Mesenteric fat pad (tissue), 1 donor: ENCODE measurements at places on chromosomes 3 and 15.

GRCh38 chr15:50315814-50316630, 39.0 kb downstream of the GABPB1 start:
- no peak for DNase-seq

DNA sequence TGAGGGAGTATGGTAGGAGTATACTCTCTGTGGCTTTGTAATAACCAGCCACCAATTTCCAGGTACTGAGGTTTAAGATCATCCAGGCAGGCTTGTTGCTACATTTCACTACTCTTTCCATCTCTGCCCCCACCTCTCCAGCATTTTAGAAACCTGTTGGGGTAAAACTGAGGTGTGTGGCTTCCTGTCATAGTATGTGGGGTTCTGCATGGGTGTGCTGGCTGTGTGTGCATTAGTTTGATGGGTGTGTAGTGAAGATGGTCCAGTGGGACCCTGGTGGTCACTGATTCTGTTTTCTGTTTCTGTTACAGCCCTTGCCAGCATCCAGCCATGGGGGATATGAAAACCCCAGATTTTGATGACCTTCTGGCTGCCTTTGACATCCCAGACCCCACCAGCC, 34.0 kb downstream of the ZNF592 start:
- no peak for DNase-seq

- DNase-seq = no peak
Observed at GRCh38 chr3:197562398-197563251, 6.9 kb upstream of the BDH1 start.

DNA sequence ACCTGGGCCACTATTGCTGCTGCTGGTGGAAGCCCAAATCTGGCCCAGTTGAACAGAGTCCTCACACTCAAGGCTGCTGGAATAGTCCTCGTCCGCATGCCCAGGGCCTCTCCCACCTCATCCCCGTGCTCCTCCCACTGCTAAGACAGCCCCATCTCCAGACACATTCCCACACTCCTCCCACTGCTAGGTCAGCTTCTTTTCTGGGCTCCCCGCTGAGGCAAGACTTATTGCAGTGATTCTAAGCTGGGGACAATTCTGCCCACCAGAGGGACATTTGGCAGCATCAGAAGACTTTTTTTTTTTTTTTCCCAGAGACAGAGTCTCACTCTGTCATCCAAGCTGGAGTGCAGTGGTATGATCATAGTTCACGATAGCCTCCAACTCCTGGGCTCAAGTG, 35.1 kb downstream of the POC1A start:
- no peak for DNase-seq

DNA sequence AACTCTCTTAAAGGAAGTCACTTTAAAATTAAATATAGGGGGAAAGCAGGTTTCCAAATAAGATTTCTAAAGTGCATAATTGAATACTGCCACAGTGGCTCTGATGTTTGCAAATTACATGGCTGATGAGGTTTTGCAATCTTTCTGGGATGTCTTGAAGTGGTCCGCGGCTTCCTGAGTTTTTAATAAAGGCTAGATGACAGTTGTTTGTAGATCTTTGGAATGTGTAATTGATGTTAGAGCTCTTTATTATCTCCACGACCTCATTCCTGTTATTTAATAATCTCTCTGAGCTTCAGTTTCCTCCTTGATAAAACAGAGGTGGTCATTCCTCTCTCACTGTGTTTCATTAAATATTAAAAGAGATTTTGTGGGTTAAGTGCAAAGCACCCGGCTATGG, 27.0 kb upstream of the CEMIP start:
- DNase-seq = no peak

DNA sequence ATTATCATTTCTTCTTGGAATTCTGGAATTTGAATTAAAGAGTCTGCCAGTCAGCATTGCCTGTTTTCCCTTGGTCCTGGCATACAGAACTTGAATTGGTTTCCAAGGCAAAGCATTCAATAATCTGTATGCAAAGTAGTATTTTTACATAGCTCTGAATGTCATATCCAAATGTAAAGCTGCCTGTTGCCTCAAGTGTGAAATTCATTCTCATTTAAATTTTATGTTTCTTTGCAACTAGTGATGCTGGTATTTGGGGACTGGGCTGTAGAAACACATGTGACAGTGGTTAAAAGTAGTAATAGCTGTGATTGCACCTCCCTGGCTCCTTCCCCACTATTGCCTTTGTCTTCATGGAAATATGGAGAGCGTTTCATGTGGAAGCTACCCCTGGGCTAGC, 743.9 kb upstream of the GOLIM4 start:
- no peak for DNase-seq

DNA sequence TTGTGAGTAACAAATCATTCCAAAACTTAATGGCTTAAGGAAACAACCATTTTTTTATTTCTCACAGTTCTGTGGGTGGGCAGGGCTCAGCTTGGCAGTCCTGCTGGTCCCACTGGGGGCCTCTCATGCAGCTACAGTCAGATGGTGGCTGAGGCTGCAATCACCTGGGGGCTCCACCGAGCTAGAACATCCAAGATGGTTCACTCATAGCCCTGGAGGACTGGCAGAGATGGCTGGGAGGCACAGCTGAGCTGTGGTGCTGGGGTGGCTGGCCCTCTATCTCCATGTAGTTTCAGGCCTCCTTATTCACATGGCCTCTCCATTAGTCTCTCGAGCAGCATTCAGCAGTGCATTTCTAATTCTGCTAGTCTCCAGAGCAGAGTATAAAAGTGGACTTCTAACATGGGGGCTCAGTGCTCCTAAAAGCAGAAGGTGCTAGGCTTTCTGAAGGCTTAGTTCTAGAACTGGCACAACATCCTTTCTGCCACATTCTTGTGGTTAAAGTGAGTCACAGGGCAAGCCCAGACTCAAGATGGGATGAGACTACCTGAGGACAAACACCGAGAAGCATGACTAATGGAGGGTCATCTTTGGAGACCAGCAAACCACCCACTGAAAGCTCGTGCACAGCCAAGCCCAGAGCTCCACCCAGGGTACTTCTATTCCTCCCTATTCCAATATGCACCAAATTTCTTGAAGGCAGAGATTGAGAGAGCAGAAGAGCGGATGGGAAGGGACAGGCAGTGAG, 6.3 kb downstream of the CAV3 start:
- no peak for DNase-seq

DNA sequence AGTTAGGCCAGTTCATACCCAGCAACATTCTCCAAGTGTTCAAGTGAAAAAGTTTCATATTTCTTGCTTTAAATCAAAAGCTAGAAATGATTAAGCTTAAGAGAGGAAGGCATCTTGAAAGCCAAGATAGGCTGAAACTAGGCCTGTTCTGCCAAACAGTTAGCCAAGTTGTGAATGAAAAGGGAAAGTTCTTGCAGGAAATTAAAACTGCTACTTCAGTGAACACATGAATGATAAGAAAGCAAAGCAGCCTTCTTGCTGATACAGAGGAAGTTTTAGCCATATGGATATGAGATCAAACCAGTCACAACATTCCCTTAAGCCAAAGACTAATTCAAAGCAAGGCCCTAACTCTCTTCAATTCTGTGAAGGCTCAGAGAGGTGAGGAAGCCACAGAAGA, 274.7 kb downstream of the TUSC7 start:
- DNase-seq = no peak

- no peak for DNase-seq
Observed at GRCh38 chr15:91480426-91480825, 373.1 kb upstream of the SLCO3A1 start.

DNA sequence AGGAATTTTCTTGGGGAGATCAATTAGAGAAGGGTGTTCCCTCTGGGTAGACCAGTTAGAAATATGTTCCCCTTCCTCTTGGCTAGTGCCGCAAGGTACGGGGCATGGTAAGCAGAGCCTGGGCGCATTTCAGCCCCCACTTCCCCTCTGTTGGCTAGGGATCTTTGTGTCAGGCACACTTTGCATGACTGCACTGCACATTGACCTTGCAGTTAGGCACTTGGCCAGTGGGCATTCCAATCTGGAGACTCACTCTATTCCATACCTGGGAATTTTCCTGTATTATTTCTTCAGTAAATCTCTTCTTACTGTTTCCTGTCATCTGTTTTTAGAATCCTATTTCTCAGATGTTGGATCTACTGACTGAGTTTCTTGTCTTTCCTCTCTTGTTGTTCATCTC, 30.0 kb upstream of the CACNA1D start:
- DNase-seq = no peak

DNA sequence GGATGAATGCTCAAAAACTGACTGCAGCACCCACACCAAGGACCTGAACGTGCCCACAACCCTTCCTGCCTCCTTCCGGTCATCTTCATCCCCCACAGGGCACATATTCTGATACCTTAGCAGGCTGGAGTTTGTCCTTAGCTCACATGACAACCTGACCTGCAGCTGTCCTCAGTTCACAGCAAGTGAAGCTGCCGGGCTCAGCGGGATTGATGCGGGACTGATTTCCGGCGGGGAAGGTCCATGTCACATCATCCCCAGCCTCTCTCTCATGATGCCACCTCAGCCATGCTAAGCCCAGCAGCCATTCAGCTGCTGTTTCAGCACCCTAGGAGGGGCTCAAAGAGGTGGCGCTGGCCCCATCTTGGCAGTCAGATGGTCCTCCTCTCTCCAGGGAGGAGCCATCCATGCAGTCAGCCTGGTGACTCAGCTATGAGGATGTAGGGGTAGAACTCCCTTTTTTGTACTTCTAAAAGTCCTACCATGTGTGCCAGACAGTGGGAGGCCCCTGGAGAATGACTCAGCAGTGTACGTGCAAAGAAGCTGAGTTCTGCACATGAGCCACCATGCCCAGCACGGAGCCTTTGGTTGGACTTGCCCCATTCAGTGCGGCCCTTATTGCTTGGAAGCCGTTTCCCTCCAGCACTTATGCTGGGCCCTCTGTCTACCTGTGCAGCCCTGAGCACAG, 9.5 kb downstream of the CA12 start:
- peak; percentile 88 for DNase-seq
